ENCODE measurements at places on chromosomes 4 and X. TPM values are rescaled to one million over a fixed set of nuclear protein-coding genes. Genes with fewer than 3 reads are reported as not detected.

GRCh38 chrX:118026631-118027030 lies 90.0 kb downstream of the KLHL13 start:
- no peak for DNase-seq

- DNase-seq = no peak
Measured at GRCh38 chrX:76862509-76862908, 435.0 kb downstream of the MAGEE1 start.

- peak; percentile 81 for DNase-seq
Measured at GRCh38 chr4:26860922-26861433, 337 bp downstream of the STIM2 start.

DNA sequence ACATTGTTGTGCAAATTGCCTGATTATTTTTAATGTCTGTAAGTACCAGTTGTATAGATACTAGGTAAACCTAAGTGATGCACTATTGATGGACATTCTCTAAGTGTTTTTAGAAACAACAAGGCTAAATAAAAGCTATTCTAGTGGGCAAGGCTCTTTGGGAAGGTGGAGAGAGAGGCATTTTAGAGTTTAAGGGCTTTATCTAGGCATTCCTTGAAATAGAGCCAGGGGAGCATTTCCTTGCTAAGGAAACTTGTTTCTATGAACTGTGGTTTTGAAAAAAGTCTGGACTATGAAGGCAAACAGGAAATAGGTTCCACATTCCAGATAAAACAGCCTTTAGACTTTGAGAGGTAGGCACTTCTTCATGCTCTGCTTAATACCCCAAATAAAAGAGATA lies 23.8 kb downstream of the BMX start:
- DNase-seq = no peak

DNA sequence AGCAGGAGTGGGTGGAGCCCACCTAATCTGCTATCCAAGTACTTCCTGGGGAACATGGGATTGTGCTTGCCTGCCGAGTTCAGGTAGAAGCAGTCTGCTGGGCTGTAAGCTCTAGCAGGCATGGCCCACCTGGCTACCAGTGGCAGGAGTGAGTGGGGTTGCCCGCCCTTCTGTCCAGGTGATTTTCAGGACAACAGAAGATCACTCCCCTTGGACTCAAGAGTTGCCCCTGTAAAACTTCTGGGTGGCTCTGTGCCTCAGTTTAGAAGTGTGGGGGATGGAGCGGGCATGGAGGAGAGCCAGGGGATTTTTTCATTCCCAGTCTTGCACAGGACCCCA lies 43.5 kb downstream of the NDST3 start:
- no peak for DNase-seq

GRCh38 chr4:139593091-139593564 lies 37.1 kb upstream of the SETD7 start:
- DNase-seq = no peak

Gene GATA1
- total RNA-seq = not detected

Gene FAM47B
- total RNA-seq = not detected

DNA sequence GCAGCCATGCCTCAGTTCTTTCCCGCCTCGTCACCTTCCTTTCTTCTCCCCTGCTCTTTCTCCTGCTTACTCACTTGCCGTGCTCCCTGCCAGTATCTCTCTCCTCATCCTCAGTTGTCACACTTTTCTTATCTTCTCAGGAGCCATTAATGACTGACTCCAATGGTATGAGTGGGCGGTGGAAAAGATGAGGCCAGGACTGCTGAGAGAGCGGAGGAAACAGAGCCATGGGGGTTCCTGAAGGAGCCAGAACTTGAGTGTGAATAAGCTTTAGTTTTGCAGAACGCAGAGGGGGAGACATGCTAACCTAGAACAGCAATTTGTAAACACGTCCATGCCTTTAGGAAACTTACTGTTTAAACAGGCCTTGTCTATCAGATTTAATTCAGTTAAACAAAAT lies 126.5 kb downstream of the CHIC2 start:
- DNase-seq = no peak

- no peak for DNase-seq
Measured at GRCh38 chr4:8149664-8150063, 8.9 kb downstream of the ABLIM2 start.

GRCh38 chrX:48971249-48972219 lies at the start of gene KCND1:
KCND1 (minus strand) TSS chrX:48971844; CDS start chrX:48970271, 1,573 bp downstream.
- DNase-seq = peak; percentile 59

Gene OTC
- total RNA-seq = not detected

DNA sequence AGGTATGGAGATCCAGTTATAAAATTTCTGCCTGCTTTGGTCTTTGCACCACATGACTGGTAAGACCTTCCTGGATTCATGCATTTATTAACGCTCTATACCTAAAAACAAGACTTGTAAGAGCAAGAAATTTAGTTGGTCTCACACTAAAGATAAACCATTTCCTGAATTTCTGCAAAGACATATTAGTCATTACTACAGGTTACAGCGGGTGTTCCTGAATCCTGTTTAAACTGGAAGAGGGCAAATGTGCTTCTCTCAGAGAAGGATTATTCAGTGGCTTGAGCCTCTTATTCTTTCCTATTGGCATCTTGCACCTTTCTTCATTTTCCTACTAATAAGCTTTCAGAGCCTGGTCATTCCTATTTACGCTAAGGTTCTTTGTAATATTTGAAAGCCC lies 397.6 kb upstream of the TENM3 start:
- no peak for DNase-seq

DNA sequence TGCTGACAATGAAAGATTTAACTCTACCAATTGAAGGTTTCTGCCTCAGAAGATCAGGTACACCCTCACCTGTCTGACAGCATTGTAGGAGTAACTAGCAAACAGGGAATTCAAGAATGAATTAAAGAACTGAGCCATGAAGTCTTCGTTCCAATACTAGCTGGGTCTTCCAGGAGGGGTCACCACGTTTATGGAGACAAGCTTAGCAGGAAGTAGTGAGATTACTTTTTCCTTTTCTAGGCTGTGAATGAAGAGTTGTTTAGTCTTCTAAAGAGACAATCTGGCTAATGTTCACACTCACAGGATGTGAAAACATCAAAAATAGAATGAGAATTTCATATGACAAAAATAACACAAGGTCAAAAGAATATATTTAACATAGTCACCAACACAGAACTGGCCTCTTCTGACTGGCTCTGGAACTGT lies 54.9 kb downstream of the REELD1 start:
- DNase-seq = no peak

- no peak for DNase-seq
Measured at GRCh38 chr4:184420402-184420801, 53.9 kb downstream of the IRF2 start.

DNA sequence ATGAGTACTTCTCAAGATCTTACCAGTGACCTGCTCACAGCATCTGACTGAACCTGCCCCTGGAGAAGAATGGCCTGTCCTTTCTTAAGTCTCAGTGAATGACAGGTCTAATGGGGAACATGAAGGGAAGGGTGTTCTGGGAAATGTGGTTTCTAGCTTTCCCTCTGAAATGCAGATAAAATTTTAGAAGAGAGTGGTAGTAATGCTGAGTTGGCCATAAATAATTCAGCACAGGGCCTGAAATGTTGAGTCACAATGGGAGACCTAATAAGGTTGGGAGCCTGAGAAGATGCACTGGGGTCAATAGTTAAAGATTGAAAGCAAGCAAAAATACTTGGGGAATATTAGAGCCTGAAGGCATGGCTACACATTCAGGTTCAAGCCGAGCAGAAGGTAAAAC lies 214.9 kb upstream of the ARHGAP24 start:
- DNase-seq = no peak

GRCh38 chr4:146525754-146526153 lies 4.0 kb upstream of the SLC10A7 start:
- no peak for DNase-seq

Gene CLDN34
- total RNA-seq = not detected

DNA sequence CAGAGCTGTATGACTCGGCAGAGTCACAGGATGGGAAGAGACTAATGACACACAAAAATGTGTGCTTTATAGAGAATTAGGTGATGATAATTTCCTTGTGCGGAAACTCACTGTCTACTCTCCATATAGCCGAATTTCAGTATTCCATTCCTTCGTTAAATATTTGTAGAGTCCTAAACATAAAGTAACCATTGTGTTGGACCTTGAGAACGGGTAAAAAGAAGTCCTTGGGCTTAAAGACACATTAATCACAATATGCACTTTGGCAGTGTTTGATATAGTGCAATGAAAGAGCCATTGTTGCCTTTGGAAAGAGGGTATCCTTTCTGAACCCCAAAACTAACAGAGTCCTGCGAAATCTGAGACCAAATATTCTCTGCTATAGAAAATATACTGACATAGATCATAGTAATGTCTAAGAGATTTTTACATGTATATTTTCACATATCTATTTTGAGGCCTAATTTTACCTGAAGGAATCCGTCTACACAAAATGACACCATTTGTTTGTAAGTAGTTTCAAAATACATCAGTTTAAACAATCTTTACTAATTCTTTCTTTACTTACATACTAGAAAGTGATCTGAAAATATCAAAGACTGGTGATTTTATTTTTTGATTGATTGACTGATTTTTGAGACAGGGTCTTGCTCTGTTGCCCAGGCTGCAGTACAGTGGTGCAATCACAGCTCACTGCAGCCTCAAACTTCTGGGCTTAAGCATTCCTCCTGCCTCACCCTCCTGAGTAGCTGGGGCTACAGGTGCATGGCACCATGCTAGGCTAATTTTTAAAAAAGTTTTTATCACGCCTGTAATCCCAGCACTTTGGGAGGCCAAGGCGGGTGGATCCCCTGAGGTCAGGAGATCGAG lies 296.8 kb downstream of the DCTD start:
- DNase-seq = no peak

Gene AMTN
- not detected for total RNA-seq

Gene IGFBP7
- 0.86 TPM for total RNA-seq

GRCh38 chrX:10326578-10326977 lies 169.8 kb downstream of the CLCN4 start:
- peak; percentile 7 for DNase-seq
